ENCODE measurements at places on chromosomes 2 and 18. TPM values are rescaled to one million over a fixed set of nuclear protein-coding genes. Genes with fewer than 3 reads are reported as not detected.

WDCP gene
- 1.3 TPM for polyA plus RNA-seq

CNRIP1 gene
- polyA plus RNA-seq, result 28.2 TPM

LRRTM4 gene
- not detected for polyA plus RNA-seq

IDH1 gene
- polyA plus RNA-seq, result 25.1 TPM

HOXD10 gene
- not detected for polyA plus RNA-seq

PHLPP1 gene
- 1.6 TPM for polyA plus RNA-seq

CD207 gene
- not detected for polyA plus RNA-seq

ELOA2 gene
- not detected for polyA plus RNA-seq

MC5R gene
- polyA plus RNA-seq, result not detected

NEURL3 gene
- 0.75 TPM for polyA plus RNA-seq

MYO7B gene
- polyA plus RNA-seq, result 1.1 TPM

MATN3 gene
- polyA plus RNA-seq, result 1.9 TPM

USP34 gene
- 54.4 TPM for polyA plus RNA-seq

CAPN14 gene
- not detected for polyA plus RNA-seq

GALR1 gene
- polyA plus RNA-seq, result under 0.01 TPM

TSGA10 gene
- polyA plus RNA-seq, result 1.5 TPM

MARCHF4 gene
- not detected for polyA plus RNA-seq

KCNK3 gene
- polyA plus RNA-seq, result 6.5 TPM

NTSR2 gene
- not detected for polyA plus RNA-seq

MAB21L4 gene
- not detected for polyA plus RNA-seq

SPDYA gene
- polyA plus RNA-seq, result 0.59 TPM

BOLL gene
- not detected for polyA plus RNA-seq

SLC16A14 gene
- polyA plus RNA-seq, result 0.36 TPM

KCNG3 gene
- not detected for polyA plus RNA-seq

IL18R1 gene
- polyA plus RNA-seq, result 1.6 TPM

FER1L5 gene
- not detected for polyA plus RNA-seq

Data from aorta (tissue), 5 donors.